ENCODE measurements at places on chromosomes 5 and 9.

DNA sequence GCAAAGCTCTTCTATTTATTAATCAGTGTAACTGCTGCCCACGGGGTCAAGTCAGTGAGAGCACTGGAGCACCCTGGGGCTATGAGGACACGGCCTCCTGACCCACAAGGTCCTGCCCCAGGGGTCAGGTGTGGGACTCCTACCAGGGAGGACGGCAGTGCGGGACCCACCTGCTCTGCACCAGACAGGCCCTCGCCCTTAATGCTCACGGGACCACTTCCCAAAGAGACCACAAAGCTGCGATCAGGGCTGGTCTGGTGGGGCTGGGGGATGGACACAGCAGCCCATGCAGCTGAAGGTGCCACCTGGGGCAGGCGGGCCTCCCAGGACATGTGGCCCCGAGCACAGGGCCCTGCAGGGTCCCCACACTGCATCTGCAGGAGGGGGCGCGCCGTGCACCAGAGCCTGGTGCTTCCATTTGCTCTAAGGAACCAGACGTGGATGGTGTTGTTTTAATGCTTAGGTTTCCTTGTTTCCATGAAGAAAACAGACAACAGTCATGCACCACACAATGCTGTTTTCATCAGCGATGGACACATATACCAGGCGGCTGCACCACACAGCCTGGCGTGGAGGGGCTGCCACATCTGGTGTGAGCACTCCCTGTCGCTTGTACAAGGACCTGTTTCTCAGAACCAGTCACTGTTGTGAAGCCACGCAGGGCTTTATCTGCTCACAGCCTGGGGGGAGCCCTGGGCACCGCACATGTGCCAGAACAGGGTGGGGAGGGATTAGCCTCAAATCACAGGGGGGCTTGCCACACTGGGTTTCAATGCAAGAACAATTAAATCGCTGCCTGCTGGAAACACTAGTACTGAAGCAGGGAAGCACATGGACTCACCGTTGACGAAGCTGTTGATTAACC is 22.6 kb downstream of the CLPTM1L start:
- no peak for DNase-seq

DNA sequence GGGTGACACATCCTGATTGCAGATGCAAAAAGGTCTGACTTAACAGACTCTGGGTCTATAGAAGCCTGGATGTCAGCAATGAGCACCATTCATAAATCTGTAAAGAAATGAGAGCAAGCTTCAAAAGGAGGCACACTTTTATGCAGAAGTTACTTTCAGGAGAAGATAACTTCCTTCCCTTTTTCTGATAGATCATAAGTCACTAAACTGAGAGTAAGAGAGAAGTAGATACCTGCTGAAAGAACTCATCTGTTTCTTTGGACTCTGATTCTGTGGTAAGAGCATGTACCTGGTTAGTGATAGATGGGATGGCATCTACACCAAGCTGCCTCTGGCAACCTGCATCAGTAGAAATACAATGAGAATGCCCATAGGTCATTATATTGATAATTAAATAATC is 525.6 kb downstream of the CETN3 start:
- DNase-seq, result no peak

- DNase-seq, result no peak
These were observed 134.5 kb downstream of the GNAQ start for GRCh38 chr9:77896938-77897667.

- peak; percentile 14 for DNase-seq
These were observed 44.1 kb upstream of the STXBP1 start for GRCh38 chr9:127567730-127568617.

GRCh38 chr9:6764523-6764922 is 6.8 kb downstream of the KDM4C start:
- DNase-seq, result no peak

DNA sequence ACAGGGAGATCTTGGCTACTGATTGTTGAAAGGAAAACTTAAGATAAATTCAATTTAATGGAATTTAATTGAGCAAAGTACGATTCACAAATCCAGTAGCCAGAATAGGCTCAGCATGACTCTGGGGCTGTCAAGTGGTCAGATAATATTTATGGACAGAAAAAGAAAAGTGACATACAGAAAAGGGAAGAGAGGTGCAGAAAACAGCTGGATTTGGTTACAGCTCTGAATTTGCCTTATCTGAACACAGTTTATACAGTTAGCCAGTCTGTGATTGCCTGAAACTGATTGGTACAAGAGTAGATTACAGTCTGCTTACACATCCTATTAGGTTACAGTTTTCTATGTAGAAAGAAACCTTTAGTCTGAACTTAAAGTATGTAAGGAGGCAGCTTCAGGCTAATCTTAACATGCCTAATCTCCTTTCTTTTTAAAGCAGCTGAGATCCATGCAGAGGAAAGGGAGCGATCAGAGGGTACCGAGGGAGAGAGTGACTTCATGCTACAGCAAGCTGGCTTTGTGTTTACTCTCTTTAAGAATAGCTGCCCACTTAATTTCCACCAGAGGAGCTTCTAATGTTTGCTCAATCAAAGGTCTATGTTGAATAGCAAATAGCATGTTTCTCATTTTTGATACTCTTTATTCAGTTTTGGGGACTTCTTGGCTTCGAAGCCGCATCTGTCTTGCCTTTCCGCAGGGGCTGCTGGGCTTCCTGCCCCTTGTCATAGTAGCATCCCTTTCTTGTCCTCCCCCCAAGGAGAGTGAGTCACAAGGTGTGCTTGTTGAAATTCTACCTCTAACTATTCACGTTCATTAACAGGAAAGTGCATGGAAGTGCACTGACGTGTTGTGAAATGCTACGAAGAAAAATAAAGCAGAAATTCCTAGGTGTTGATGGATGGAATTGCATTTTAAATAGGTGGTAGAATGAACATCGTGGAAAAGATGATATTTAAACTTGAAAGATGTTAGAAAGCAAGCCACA is 761.2 kb downstream of the TAF11L14 start:
- no peak for DNase-seq

- no peak for DNase-seq
These were observed 199.6 kb upstream of the DAB2 start for GRCh38 chr5:39624268-39624886.

GRCh38 chr5:96651047-96651446 is 11.1 kb upstream of the CAST start:
- DNase-seq, result no peak
